Kidney (tissue), 22 donors: ENCODE measurements at places on chromosomes 7 and 10. TPM values are rescaled to one million over a fixed set of nuclear protein-coding genes. Genes with fewer than 3 reads are reported as not detected.

Gene WDFY4
- polyA plus RNA-seq, result 1.7 TPM

Gene FFAR4
- polyA plus RNA-seq, result 0.11 TPM

Gene AGR3
- 1.7 TPM for polyA plus RNA-seq

Gene TRIL
- 4.2 TPM for polyA plus RNA-seq

Gene KCND2
- not detected for polyA plus RNA-seq

Gene NPSR1
- polyA plus RNA-seq, result not detected

Gene SPDYE16
- not detected for polyA plus RNA-seq

Gene NAT16
- polyA plus RNA-seq, result not detected

Gene COMMD3
- polyA plus RNA-seq, result 72.8 TPM

Gene FZD1
- polyA plus RNA-seq, result 8.6 TPM

Gene TRPV5
- 1.3 TPM for polyA plus RNA-seq

Gene PRLHR
- not detected for polyA plus RNA-seq

Gene TMEM196
- polyA plus RNA-seq, result not detected

Gene OR2A1
- polyA plus RNA-seq, result not detected

Gene VWC2
- polyA plus RNA-seq, result 0.13 TPM

Gene EPHA1
- 6.9 TPM for polyA plus RNA-seq

Gene CLRN3
- polyA plus RNA-seq, result 42.1 TPM
